Breast epithelium (tissue), 4 donors: ENCODE measurements at places on chromosomes 5 and 9.

- no peak for DNase-seq
Observed at GRCh38 chr5:121987052-121987684, 25.4 kb downstream of the SRFBP1 start.

DNA sequence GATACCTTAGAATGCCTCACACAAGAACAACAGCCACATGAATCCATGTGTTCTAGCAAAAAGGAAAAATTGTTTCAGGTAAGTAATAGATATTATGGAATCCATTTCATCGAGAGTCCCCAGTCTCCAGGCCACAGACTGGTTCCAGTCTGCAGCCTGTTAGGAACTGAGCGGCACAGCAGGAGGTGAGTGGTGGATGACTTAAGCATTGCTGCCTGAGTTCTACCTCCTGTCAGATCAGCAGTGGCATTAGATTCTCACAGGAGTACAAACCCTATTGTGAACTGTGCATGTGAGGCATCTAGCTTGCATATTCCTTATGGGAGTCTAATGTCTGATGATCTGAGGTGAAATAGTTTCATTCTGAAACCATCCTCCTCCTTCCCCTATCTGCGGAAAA lies 207.0 kb downstream of the CSNK1G3 start:
- DNase-seq = no peak

- no peak for DNase-seq
Observed at GRCh38 chr9:132742821-132743311, 72.6 kb downstream of the GTF3C4 start.

DNA sequence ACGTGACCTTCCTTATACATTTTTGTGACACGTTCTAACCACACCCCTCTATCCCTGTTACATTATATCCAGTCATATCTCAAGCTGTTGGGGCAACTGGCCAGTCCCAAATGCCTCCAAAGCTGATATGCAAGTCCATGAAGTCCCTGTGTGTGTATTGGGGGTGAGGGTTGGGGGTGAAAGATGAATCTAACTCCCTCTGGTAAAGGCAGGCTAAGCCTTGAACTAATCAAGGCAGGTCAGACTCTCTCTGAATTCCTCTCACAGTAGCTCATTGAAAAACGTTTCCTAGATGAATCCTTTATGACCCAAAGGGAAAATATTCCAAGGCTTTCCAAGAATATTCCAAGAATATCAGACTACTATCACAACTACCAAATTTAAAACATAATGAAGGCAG lies 174.4 kb downstream of the MUSK start:
- no peak for DNase-seq

DNA sequence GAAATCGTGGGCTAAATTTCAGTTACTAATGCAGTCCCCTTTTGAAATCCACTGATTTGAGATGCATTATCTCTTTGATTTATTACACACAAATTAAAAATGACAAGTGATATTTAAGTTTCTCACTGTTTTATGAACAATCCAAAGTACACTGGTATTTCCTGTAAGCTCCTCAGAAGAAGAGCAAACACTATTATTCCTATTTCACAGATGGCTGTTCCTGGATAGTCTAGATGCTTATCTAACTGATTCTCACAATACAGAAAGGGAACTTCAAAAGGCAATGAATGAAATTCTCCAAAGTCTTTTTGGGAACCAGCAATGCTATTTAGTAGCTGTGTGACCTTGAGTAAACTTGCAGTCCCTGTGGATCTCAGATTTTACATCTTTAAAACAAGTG lies 404.7 kb upstream of the DAB2 start:
- no peak for DNase-seq

DNA sequence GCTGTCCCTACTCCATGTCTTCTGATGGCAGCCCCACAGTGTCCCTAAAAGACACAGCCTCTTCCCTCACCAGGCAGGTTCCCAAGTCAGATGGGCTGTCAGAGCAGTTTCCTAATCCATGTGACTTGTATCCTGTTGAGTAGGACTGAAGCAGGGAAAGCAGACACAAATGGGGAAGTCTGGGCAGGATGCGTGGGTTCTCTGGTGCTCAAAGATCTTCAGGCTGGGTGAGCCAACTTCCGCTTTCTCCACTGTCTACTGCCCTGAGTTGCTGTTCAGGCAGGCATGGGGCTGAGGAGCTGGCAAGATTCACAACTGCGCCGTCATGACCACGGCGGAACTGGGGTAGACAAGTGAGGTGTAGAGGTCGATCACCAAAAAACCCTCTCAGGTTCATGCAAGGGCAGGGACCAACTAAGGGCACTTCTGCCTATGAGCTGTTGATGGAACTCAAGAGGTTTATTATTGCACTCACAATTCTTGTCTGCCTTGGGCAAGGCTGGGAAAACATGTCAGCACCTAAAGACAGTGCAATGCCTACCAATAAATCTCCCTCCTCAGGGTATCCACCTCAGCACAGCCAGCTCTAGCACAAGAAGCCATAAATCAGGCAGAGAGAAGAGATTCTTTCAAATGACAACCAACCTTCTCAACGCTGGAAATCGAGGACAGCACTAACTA lies 83.4 kb downstream of the RAPGEF1 start:
- DNase-seq = no peak

DNA sequence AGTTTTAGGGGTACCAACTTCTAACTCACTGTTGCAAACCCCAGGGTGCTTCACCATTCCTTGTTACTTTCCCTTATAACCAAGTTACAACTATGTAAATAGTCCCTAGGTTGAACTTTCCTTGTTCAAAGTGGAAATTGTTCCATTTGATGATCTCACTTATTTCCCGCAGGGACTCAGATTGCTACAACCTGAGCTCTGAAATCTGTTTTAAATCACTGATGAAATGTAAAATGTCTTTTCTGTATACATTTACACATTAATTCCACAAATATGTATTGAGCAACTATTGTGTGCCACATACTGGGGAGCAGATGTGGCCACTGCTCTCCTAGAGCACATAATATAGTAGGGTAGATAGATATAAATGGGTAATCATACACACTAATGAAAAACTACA lies 69.1 kb upstream of the TARS1 start:
- no peak for DNase-seq
